ENCODE measurements at places on chromosomes 12 and 14.

DNA sequence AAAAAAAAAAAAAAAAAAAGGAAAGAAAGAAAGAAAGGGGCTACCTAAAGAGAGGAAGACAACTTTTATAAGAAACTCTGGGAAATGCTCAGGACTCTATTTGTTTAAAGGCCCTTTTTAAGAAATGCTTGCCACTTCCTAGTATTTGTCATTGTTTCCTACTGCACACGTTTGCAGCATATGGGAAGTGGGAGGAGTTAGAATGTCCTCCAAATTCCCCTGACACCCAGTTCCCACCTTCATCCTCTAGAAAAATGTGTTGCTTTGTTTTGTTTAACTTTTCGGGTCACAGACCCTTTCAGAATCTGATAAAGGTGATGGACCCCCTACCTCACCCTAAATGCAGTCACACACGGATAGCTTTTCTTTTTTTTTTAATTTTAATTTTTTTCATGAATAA lies 40.8 kb downstream of the NINJ2 start:
- no peak for DNase-seq

DNA sequence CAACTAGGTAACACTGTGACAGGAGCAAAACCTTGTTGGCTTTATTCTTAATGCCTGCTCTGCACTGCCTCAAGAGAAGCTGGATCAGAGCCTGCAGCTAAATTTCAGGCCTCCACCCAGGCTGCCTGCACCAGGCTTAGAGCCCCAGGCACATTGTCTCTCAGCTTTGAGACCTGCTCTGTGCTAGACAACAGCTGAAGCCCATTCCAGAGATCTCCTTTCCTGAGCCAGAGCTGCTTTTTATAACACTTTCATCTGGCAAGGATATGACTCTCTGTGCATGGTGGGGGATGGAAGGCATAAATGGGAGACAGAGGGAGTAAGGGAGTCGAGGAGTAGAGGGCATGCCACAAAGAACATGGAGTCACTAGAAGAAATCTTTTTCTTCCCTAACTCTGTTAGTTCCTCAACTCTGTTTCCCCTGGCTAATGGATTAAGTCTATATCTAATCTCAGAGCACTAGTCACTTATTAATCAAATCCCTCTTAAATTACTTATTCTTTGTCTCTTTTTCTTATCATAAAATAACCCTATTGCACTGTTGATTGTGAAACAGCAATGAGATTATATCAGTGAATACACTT lies 27.1 kb upstream of the LUM start:
- no peak for DNase-seq

DNA sequence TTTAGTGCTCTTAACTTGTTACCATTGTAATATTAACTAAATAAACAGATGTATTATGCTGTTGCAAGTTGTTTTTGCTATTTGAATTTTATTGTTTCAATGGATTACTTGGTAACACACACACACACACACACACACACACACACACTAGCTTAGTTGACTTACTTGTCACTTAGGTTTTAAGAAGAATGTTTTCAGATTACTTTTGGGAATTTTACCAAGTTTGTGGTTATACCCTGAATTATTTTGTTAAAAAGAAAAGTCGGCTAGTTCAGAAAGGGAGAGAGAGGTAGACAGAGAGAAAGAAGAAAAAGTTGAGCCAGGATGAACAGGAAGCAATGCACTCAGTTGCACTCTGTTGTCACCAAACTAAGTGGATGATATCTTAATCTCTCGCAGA lies 5.3 kb downstream of the SSTR1 start:
- no peak for DNase-seq

DNA sequence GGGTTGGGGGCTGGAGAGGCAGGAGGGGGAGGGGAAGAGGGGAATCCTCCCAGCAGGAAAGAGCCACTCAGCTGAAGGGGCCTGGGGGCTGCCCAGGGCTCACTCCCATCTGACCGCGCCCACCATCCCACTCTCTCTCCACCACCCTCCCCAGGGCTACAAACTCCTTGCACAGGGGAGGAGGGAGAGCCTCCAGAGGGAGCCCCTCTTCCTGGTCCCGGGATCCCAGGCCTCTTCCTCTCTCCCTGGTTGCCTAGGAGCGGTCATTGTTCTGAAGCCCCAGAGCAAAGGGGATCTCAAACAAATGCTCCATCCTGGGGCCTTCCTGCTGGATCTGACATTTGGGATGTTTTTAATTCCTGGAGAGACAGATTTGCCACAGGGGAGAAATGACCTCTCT lies 39.8 kb upstream of the DLK1 start:
- DNase-seq, result no peak

DNA sequence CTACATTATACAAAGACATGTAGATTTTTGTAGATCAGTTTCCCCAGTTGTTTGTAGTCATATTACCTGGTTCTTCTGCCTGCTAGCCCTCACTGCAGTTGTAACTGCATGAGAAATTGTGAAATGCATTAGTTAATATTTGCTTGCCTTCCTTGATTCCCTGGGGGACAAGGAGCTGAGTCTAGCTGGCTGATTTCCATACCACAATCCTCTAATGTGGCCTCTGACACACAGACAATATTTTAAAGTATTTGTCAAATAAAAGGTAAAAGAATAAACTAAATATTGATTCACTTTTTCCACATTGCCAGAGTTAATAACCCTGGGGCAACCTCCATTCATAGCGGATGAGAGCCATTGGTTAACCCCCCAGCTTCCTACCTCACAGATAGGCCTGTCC lies 128.8 kb upstream of the TMEM132C start:
- DNase-seq, result no peak

DNA sequence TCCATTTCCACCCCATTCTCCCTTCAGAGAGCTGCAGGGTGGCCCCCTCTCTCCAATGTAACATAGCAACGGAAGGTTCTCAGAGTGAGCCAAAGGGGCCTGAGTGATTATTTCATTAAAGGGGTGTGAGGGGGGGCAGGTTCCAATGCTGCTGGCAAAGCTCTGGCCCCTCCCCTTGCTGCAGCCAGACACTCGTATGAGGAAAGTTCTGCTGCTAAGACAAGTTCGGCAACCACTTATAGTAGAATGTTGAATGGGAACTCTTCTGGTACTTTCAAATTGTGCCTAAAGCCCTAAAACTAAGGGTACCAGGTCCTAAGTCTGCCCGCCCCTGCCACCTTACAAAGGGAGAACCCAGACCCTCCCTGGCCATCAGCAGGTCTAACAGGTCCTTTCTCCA lies 49.8 kb downstream of the PLEKHG3 start:
- no peak for DNase-seq

DNA sequence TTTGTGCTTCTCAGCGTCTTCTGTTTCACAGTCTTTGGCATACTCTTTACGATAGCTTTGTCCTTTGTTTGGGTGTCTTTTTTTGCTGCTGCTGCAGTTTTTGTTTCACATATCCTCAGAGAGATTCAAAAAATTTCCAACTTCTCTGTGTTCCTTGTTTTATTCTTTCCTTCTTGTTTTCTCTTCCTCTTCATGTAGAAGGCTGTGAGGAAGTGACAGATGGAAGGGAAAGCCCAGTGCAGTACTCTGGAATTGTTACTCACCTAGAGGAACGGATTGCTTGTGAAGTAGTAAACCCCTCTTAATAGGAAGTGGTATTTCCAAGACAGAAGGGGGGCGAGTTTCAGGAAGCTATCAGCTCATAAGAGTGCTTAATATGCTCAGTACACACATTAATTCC lies 1.7 kb downstream of the CREBL2 start:
- DNase-seq, result no peak
